ENCODE measurements at places on chromosomes 16 and 17.

GRCh38 chr16:27500801-27501200 lies 48.9 kb downstream of the GTF3C1 start:
- DNase-seq = no peak

- DNase-seq = peak; percentile 24
These were observed 13.2 kb upstream of the SLC12A3 start for GRCh38 chr16:56851671-56852400.

DNA sequence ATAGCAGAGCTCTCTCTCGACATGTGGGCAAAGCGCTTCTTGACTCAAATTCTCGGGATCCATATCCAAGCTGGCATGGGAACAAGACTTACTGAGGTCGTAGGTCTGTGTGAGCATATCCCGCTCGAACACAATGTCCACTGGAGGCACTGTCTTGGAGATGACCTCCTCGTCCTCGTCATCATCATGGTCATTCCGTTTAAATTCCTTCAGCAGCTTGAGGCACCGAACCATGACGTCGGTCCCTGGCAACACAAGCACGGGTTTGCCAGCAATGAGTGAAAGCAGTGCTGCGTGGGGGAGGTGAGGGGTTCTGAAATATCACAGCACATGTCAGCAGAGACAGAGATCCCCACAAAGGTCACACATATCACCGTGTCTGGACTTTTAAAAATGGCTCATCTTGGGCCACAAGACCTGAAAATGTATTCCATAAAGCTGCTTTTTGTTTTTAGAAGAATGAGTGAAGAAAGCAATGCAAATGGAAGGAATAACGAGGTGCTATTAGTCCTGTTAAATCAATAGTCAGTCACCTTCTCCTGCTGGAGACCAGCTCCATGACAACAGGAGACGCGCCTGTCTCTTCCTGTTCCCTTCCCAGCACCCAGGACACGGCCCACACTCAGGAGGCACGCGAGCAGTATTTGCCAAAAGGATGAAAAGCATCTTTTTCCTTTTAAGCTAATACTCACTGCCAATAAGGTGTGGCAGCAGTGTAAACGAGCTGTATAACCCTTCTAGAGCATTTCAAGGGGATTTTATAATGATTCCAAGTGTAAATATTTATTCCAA lies 37.9 kb downstream of the GTF3C1 start:
- DNase-seq = peak; percentile 12

- DNase-seq = no peak
These were observed 170.4 kb downstream of the WSCD1 start for GRCh38 chr17:6240601-6241000.
